Thymus (tissue), 14 donors: ENCODE measurements at places on chromosomes 1 and 21. TPM values are rescaled to one million over a fixed set of nuclear protein-coding genes. Genes with fewer than 3 reads are reported as not detected.

- DNase-seq, result no peak
- H3K36me3 ChIP-seq, result peaks cover 8% of the 10 kb centered on the region
- no peaks in the 10 kb centered on the region for H3K27me3 ChIP-seq
- H3K4me1 ChIP-seq, result peaks cover 9% of the 10 kb centered on the region
- no peak overlapping the region for H3K4me3 ChIP-seq
Observed at GRCh38 chr1:151705753-151706463, 10.7 kb downstream of the CELF3 start.

DNA sequence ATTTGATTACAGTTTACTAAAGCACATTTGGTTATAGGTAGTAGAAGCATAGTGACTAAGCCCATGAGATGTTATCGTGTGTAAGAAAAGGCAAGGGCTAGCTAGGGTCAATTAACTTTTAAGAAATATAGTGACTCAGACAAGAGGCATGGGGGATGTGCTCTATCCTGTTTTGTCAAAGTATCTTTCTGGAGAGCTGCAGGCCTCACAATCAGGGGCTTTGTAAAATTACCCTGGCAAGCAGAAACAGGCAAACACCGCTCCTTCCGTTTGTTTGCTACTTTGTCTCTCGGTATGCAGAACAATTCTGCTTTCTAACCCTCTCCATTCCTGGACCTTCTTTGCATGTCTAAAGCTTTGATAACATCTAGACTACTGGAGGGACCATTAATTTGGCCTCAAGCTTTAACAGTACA is 26.1 kb upstream of the ZNF697 start:
- H3K4me1 ChIP-seq, result no peaks in the 10 kb centered on the region
- H3K27me3 ChIP-seq, result no peaks in the 10 kb centered on the region
- no peaks in the 10 kb centered on the region for H3K36me3 ChIP-seq
- H3K27ac ChIP-seq, result peak overlapping the region; percentile 42

- H3K4me1 ChIP-seq, result no peaks in the 10 kb centered on the region
- no peak for DNase-seq
- H3K27me3 ChIP-seq, result no peaks in the 10 kb centered on the region
- H3K4me3 ChIP-seq, result no peak overlapping the region
- H3K27ac ChIP-seq, result no peak overlapping the region
- no peaks in the 10 kb centered on the region for H3K36me3 ChIP-seq
Observed at GRCh38 chr1:65213271-65214023, 65.4 kb downstream of the AK4 start.

DNA sequence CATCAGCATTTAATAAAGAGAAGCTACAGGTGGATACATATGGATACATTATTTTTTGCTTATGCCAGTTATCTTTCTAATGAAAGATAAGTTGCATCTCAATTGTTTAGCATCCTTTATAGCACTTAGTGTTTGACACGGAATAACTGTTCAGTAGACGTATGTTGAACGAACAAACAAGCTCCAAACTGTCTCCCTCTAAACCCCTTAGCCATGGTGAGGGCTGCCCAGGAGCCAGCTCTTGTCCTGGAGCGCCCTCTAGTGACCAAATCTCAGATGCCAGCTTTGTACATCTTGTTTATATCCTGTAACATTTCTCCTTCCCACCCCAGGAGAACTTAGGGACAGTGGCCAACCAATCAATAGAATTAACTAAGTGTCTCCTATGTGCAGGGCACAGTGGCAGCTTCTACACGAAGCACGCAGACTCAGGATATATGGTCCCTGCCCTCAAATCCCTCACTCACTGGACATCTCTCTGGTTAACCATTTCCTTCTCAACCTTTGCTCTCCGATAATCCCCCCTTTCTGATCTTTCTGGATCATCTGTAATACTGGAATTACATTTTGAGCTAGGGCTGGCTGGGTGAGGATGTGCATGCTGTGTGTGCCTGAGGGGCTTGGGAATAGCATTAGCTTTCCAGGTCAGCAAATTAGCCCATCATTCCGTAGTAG is 22.9 kb downstream of the KCNA10 start:
- H3K27me3 ChIP-seq, result no peaks in the 10 kb centered on the region
- no peaks in the 10 kb centered on the region for H3K4me1 ChIP-seq
- peak; percentile 87 for DNase-seq
- H3K36me3 ChIP-seq, result no peaks in the 10 kb centered on the region
- no peak overlapping the region for H3K27ac ChIP-seq
- no peak overlapping the region for H3K4me3 ChIP-seq

DNA sequence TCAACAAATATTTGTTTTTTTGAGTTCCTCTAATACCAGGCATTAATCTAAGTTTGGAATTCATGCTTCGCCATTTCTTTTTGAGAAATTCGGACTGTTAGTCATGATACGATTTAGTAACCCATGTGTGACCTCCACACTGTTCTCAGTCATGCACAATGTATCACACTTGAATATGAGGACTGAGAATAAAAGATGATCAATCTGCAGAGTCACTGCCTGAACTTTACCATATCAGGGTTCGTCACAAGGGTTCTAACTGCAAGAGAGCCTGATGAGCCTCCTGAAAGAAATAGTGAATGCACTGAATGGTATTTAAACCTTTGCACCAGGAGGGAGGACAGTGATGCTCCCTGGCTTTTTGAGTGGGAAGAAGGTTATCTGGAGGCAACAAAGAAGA is 10.9 kb upstream of the FASLG start:
- no peak overlapping the region for H3K27ac ChIP-seq
- no peak overlapping the region for H3K4me3 ChIP-seq
- no peak for DNase-seq
- H3K4me1 ChIP-seq, result peaks cover 18% of the 10 kb centered on the region
- H3K36me3 ChIP-seq, result no peaks in the 10 kb centered on the region

PGLYRP3 gene
- 0.94 TPM for polyA plus RNA-seq

DNA sequence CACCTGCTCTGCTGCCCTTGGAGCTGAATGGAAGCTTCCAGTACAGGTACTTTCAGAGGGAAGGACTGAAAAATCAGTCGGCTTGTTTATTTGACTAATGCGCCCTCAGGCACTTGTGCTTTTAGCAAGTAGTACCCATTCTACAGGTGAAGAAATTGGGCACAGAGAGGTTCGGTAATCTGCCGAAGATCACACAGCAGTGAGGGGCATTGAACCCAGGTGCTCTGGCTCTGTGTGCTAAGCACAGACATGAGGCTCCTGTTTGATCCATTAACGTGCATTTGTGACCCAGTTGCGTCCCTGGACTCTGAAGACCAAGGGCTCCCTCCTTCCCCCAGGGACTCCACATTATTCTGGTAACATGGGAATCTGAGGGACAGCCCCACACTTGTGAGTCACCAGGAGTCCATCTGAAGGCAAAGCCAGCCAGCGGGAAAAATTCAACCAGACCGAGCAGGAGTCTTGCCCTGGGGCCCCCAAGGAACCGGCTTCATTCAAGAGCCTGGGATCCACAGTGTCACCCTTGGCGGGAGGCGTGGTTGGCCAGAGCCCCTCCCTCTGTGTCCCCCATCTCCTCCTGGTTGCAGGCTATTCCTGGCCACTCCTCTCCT is 192.4 kb upstream of the ARHGEF16 start:
- no peaks in the 10 kb centered on the region for H3K27me3 ChIP-seq
- H3K36me3 ChIP-seq, result no peaks in the 10 kb centered on the region
- H3K27ac ChIP-seq, result no peak overlapping the region
